ENCODE measurements at places on chromosomes 6 and 20.
A peak's percentile ranks its signal among the peaks of the same experiment; 100 is the strongest.

DNA sequence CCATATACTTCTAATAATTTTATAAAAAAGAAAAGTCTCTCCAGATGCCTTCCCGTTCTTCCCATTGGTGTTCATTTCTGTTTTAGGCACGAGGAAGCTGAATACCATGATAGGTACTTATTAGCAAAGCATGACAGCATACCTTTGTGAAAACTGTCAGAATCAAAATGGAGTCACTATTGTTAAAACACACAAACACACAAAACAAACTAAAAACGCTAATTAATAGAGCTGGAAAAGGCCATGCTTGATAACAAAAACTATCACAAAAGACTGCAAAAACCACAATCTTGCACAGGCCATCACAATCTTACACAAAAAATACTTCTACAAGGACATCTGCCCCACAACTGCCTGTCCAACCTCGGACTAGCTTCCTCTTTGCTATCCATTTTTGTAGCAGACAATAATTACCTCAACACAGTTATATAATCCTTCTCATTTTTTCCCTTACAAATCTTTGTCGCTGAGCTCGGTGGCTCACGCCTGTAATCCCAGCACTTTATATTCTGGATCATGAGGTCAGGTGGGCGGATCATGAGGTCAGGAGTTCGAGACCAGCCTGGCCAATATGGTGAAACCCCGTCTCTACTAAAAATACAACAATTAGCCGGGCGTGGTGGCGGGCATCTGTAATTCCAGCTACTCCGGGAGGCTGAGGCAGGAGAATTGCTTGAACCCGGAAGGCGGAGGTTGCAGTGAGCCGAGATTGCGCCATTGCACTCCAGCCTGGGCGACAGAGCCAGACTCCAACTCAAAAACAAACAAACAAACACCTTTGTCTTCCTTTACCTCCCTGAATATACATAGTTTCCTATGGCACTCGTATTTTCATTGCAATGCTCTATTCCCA is 3.2 kb upstream of the ABT1 start:
- no peak for DNase-seq

DNA sequence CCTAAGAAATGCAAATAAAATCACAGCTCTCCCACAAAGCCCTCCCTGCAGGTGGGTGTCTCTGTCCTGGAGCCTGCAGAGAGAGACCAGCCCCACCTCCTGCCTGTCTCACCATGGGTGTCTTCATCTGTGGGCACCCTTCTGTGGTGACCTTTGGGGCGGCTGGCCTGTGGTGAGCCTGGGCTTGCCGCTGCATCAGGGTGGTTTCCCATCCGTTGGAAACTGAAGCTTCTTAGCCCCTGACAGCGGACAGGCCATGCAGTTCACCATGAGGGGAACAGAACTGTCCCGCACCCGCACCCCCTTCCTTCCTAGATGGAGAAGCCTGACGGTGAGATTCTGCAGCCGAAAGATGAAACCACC is 42.3 kb upstream of the FRMD1 start:
- no peak for DNase-seq

DNA sequence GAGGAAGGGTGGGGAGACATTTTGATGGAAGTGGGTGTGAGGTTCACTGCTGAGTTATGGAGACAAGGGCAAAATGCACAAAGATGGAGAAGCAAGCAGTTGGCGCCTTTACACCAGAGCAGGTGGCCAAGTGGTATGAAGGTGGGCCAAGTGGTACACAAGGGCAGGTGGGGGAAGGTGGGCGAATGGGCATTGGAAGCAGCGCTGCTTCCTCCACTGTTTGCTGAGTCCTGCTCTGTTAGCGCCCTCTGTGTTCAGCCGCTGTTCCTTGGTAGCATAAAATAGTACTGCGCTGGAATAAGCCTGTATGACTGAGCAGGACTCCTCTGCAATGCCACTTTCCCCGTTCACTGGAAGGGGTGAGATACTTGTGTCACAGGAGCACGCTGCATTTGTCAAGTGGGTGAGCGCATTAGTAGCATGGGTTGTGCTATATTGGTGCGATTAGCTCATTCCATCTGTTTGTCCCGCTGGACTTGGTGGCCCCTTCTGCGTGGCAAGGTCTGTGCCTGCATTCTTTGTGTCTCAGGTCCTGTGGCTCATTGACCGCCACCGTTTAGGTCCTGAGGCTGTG is 116.4 kb downstream of the TOX2 start:
- DNase-seq = no peak

GRCh38 chr6:5094327-5094726 is 9.2 kb downstream of the PPP1R3G start:
- DNase-seq = no peak

DNA sequence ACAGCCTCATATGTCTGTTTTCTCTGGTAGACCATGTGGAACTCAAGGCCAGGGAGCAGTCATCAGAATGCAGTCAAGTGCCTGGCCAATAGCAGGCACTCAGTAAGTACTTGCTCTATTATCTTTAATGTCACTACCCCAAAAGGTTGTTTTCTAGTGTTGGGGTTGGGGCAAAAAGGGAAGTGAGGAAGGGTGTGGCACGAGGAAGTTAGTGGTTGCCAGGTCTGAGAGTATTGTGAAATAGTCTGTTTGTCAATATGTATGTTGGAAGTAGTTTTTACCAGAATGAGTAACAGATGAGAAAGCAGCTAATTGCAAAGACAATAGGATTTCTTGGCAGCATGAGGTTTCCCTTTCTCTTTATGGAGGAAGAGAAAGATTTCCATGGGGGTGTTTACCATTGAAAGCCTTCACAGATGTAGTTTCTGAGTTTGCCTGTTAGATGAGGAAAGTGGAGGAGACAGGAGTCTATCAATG is 59.5 kb upstream of the ARMH2 start:
- DNase-seq = peak; percentile 97

- peak; percentile 30 for DNase-seq
Observed at GRCh38 chr20:39268981-39269461, 306.9 kb downstream of the DHX35 start.

DNA sequence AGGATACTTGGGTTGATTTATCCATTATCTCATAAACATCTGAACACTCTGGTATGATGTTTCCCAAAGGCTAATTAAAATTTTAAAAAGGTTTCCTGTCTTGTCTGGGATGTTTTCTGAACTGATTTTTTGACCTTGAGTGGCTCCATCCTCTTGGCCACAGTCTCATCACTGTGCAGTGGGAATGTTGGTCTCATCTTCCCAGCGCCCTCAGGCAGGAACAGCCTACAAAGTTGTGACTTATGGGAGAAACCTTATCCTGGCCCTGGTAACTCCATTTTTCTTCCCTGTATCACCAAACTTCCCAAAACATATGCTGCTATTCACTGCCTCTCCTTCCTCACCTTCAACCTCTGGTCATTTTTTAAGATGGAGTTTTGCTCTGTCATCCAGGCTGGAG is 6.8 kb upstream of the BPIFA3 start:
- DNase-seq = no peak

GRCh38 chr6:158768436-158768835 is 50.7 kb downstream of the EZR start:
- no peak for DNase-seq

- no peak for DNase-seq
Observed at GRCh38 chr6:38179794-38180430, 360.4 kb downstream of the ZFAND3 start.

All from inflammatory macrophage treated with lipopolysaccharide for 4 hours (primary cell).